HEK293T (cell line): ENCODE measurements at places on chromosomes 3 and 15.

DNA sequence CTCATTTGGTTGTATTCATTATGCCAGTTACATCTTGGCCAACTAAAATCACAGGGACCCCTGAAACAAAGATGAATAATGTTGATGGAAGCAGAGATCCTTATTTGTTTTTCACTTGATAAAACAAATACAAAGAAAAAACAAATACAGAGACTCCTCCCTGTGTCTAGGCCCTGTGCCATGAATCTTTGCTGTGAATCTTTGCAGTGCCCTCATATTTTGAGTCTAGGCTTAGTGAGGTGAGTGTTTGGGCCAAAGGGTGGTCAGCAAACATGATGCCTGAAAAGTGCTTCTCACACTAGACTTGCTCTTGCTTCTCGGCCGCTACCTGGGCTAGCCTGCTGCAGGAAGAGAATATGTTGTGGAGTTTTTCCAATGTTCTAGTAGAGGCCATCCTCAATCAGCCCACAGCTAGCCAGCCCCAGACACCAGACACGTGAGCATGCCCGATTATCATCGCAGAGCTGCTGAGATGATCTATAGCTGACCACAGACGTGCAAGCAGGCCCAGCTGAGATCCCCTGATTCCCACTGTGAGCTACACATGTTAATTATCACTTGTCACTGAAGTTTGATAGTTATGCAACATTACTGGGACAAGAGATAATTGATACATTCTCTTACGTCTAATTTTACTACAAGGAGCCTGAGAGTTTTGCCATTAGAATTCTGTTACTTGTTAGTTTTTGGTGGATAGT lies 191.4 kb downstream of the THRB start:
- DNase-seq, result peak; percentile 21

DNA sequence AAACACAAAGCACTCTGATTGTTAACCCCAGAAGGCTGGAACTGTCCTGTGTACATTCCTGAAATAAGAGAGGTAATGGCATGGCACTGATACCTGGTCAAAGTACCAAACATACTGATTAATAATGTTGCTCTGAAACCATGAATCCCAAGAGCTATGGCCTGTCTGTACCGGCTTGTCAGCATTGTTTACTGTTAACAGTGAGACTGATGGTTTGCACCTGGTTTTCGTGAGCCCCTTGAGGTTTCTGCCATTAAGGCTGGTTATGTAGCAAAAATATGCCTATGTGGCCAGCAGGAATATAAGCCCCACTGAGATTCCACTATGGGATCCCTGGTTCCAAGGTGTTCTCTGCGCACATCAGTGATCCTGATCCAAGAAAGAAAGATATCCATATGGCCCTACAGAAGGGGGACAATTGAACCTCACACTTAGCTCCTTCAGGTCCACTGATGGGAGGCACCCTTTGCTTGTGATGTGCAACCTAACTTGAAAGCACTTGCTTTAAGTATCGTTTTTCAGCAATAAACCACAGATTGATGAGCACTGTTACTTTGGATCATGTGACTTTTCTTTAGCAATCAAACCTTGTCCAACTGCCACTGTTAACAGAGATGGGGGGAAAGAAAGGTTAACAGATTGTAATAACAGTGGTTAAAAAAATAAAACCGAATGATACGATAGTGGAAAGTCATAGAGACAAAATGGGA lies 65.2 kb downstream of the TBL1XR1 start:
- DNase-seq, result no peak

GRCh38 chr15:27681038-27681437 lies 418.1 kb downstream of the OCA2 start:
- DNase-seq, result no peak

DNA sequence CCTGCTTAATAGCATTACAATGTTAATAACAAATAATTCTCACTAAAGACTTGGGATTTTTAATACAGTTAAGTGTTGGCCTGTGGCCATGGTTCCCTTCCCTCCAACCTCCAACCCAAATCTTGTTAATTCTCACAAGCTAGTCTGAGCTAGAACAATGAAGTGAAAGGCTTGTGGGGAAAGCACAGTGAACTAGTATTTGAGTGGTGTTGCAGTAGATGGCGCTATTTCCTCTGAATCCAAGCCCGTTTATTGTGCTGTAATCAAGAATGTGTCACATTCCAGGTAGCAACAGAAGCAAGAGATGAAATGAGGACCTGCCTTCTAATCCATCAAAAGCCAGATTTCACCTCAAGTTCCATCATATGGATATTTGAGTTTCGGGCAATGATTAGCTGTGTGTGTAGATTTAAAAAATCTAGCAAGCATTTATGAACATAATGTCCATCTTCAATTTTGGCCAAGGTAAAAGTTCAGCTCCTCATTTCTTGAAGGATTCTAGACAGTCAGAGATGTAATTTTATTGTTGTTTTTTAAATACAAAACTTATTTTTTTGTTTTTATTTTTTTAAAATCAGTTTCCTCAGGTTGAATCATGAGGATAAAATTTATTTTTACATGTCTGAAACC lies 160.7 kb downstream of the SQOR start:
- peak; percentile 7 for DNase-seq

- no peak for DNase-seq
Observed at GRCh38 chr3:132254076-132254755, 63.0 kb upstream of the ACP3 start.

- peak; percentile 42 for DNase-seq
Observed at GRCh38 chr3:21839592-21839991, 88.6 kb upstream of the ZNF385D start.

DNA sequence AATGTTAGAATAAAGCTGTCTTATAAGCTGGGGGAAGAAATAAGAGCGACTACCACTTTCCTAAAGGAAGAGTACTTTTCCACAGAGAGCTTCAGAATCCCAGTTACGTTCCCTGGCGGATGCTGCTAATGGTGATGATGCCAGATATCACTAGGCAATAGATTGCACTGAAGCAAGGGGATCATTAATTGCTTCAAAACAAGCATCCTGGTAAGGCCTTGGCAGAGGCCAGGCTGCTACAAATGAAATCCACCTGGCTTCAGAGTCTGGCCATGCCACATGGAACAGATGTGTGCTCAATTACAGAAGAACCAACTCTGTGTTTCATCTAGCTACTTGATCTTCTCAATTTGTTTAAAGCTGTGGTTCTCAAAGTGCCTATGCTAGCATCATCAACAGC lies 129.2 kb upstream of the IL12A start:
- DNase-seq, result no peak
